ENCODE measurements at places on chromosomes 2 and 18.

- peak; percentile 78 for DNase-seq
Measured at GRCh38 chr18:59881728-59882656, 17.8 kb upstream of the PMAIP1 start.

- peak; percentile 94 for DNase-seq
Measured at GRCh38 chr2:231545105-231545902, 15.1 kb upstream of the NMUR1 start.

DNA sequence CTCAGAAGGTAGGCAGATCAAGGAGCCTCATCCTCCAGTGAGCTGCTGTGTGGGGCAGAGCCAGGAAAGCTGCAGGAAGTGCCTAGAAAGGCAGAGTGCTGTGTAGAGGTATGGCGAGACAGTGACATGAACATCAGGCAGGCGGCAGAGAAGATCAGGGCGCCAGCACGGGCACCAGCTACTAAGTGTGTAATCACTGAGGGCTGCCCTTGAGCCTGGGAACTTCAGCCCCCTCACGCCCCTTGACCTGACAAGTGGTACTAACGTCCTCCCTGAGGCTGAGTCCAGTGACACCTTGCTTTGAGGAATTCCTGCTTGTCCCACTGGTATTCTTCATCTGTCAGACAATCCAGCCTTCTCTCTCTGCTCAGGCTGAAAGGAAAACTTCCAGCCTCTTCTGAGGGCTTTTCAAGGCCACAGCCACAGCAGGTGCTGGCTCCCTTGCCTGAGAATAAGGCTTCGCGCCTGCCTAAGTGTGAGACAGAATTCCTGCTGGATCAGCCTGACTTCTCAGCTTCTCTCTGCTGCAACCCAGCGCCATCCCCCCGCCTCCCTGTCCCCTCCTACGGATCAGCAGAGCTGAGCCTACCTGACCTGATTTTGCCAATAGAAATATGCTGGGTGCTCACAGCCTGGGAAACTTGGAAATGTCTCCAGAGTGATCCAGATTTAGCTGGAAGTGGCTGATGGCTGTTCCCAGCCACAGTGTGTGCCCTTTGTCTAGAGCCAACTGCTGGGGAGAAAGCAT lies 148.0 kb downstream of the SMAD7 start:
- no peak for DNase-seq

- peak; percentile 69 for DNase-seq
Measured at GRCh38 chr2:182761903-182762302, 45.8 kb downstream of the DNAJC10 start.

DNA sequence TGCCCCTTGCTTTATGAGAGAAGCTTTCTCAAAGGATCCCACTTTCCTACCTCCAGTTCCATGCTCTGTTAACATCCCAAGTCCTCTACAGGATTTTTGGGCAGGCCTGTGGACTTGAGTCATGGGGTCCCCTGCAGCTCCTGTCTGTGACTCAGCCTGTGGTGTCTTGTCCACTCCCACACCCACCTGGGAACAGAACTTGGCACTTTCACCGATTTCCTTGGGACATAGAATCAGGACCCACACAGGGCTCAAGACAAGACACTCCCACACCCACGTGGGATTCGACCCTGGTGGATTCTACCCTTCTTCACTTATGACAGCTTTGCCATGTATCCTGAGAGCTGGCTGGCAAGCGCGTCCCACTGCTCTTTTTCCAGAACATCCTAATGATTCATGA lies 30.7 kb upstream of the HDAC4 start:
- DNase-seq, result no peak

GRCh38 chr18:58354051-58354450 lies 274.8 kb downstream of the ALPK2 start:
- no peak for DNase-seq

GRCh38 chr2:161134547-161135518 lies 25.4 kb upstream of the TANK start:
- peak; percentile 45 for DNase-seq

All from amniotic epithelial cell (primary cell).